Stimulated activated CD8-positive, alpha-beta memory T cell treated with anti-CD3 and anti-CD28 coated beads, Interleukin-4, amount 100 ng/mL, for 24 hours (primary cell): ENCODE measurements at places on chromosomes 12 and 14.

- no peak for DNase-seq
Observed at GRCh38 chr14:85811340-85811739, 281.4 kb downstream of the FLRT2 start.

DNA sequence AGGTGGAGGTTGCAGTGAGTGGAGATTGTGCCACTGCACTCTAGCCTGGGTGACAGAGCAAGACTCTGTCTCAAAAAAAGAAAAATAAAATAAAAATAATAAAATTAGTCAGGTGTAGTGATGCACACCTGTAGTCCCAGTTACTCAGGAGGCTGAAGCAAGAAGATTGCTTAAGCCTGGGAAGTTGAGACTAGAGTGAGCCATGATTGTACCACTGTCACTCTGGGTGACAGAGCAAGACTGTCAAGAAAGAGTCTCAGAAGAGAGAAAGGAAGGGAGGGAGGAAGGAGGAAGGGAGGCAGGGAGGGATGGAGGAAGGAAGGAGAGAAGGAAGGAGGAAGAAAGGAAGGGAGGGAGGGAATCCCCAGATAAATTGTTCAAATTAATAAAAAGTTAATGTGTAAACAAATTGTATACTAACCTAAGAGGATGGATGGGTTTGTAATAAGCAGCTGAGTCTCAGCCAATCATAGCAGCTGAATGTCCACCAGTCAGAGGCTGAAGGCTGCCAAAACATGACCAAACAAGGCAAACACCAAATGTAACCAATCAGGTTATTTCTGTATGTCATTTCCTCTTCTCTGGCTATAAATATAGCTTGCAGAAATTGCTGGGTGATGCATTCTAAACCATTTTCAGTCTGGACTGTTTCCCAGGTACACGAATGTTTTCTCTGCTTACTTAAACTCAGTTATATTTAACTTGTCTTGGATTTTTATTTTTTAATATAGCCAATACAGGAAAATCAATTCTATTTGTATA lies 6.1 kb upstream of the CDCA4 start:
- no peak for DNase-seq

GRCh38 chr12:115794659-115795081 lies 482.8 kb downstream of the MED13L start:
- DNase-seq = no peak

- DNase-seq = no peak
Observed at GRCh38 chr14:69865701-69866365, 13.4 kb upstream of the SMOC1 start.

DNA sequence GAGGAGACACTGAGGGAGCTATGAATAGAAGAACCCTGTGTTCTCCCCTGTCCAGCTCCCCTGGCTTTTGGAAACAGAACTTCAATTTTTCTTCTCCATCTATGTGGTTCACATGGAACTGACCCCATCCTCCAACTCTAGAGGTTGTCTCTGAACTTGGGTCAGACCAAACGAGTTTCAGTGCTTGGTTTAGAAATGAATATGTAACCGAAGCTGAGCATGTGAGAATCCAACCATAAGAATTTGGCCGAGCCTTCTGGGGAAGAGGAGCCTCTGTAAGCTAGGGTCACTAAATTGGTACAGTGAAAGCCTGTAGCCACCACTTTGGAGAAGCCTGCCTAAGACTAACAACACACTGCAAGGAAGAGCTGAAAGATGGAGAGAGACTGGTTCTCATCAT lies 464.4 kb downstream of the ZFP36L1 start:
- DNase-seq = no peak
